Mammary epithelial cell (primary cell): ENCODE measurements at places on chromosomes 13 and 19.
A peak's percentile ranks its signal among the peaks of the same experiment; 100 is the strongest.

DNA sequence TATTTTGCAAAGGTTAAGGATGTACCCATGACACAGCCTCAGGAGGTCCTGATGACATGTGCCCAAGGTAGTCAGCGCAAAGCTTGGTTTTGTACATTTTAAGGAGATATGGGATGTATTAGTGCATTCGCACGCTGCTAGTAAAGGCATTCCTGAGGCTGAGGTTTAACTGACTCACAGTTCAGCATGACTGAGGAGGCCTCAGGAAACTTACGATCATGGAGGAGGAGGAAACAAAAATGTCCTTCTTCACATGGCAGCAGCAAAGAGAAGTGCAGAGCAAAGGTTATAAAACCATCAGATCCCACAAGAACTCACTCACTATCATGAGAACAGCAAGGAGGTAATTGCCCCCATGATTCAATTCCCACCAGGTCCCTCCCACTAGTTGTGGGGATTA is 1017.4 kb downstream of the EFNB2 start:
- no peak for DNase-seq

DNA sequence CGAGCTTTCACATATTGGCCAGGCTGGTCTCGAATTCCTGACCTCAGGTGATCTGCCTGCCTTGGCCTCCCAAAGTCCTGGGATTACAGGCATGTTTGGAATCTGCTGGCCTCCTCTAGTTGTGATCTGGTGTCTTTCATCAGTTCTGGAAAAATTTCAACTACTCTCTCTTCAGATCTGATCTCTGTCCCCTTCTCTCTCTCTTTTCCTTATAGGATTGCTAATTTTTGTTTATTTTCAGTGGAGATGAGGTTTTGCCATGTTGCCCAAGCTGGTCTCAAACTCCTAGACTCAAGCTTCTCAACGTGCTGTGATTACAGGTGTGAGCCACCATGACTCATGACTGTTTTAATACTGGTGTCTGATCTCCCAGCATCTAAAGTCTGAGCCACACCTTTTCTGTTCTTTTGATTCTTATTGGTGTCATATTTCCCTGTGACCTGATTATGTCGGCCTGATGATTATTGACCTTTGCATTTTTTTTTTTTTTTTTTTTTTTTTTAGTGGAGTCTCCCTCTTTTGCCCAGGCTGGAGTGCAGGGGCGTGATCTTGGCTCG is 10.4 kb upstream of the NANOS2 start:
- peak; percentile 53 for DNase-seq

DNA sequence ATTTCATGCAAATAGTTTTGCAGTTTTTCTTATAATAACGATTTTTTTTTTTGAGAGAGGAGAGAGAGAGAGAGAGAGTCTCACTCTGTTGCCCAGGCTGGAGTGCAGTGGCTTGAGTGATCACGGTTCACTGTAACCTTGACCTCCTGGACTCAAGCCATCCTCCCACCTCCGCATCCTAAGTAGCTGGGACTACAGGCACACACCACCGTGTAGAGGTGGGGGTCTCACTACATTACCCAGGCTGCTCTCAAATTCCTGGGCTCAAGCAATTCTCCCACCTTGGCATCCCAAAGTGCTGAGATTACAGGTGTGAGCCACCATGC is 26.8 kb upstream of the GJB6 start:
- DNase-seq, result no peak

DNA sequence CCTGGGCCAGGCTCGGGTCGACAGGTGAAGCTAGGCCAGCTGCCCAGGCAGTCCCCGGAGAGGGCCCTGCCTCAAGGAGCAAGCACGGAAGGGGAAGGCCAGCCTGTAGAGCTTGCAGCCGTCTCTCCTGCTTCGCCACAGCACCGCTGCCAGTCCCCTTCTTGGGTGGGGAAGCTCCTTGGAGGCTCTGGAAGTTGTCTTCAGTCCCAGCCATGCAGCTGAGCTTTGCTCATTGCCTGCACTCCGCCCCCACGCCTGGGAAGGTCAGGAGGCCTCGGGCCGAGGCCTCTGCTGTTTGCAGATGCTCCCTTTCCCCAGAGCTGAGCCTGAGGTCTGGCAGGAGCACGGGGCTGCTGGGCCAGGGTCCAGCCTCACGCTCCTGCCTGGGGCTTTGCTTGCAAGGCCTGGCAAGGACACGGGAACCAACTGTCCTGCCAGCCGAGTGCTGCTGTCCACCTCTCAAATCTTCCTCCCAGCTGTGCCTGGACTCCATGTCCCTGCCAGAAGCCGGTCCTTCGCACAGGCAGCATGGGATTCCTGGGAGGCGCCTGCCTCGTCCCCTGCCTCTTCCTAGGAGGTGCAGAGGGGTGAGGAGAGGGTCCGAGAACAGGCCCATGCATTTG is 13.3 kb downstream of the PLEKHF1 start:
- DNase-seq, result no peak

- no peak for DNase-seq
These were observed 47.2 kb downstream of the ZNF611 start for GRCh38 chr19:52687684-52688083.

- peak; percentile 76 for DNase-seq
These were observed 172.4 kb downstream of the VWA8 start for GRCh38 chr13:41788552-41788951.
